Activated CD8-positive, alpha-beta memory T cell treated with anti-CD3 and anti-CD28 coated beads for 4 hours (primary cell): ENCODE measurements at places on chromosomes 1 and 21.

GRCh38 chr1:223259462-223259861 is 104.5 kb downstream of the SUSD4 start:
- DNase-seq, result no peak

DNA sequence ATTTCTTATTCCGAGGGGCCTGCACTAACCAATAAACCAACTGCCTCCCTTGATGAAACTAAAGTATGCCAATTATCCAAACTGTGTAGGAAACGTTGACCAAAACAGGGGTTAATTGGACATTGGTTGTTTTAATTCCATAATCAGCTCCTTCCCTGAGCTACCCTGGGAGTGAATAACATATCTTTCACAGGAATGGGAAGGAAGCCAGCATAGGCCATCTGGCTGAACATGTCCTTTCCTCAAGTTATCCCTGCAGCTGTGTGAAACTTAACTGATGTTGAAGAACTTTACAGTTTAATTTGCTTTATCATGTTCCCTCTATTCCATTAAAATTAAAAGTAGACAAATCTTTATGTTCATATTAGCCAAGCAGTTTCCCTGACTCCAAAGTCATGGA is 75.4 kb downstream of the NRIP1 start:
- DNase-seq, result no peak

- no peak for DNase-seq
Observed at GRCh38 chr1:234758851-234759250, 148.9 kb upstream of the IRF2BP2 start.

DNA sequence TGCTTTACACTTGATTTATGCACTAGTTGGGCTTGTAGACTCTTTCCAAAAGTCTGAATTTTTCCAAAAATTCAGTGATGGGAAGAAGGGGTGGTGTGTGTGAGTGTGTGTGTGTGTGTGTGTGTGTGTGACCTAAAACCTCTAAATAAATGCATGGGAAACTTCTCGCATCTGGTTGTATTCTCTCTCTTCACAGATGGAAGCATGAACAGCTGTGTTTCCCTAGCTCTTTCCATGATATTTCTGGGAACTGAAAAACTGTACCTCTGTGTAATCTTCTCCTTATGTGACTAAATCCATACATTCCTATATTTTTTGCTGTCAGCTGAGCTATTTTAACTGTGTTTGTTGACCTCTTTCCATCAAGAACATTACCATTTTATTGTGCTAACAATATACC is 26.2 kb upstream of the CYYR1 start:
- DNase-seq, result no peak

GRCh38 chr1:165342587-165342986 is 13.9 kb downstream of the LMX1A start:
- DNase-seq, result no peak

DNA sequence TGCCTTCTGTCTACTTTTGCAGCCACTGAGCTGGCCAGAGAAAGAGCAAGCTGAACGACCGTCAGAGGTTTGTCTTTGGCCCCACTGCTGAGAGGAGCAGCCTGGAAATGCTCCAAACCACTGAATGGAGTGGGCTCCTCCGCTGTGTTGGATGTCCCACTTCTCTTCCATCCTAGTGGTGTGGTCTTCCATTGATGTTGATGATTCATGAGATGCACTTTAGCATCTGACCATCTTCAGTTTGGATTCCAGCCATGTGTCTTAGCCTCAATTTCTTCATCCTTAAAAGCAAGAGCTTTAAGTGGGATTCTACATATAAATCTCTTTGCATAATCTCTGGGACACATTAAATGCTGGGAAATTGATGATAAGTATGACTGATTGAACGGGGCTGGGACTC is 276.9 kb downstream of the SIPA1L2 start:
- DNase-seq, result no peak

DNA sequence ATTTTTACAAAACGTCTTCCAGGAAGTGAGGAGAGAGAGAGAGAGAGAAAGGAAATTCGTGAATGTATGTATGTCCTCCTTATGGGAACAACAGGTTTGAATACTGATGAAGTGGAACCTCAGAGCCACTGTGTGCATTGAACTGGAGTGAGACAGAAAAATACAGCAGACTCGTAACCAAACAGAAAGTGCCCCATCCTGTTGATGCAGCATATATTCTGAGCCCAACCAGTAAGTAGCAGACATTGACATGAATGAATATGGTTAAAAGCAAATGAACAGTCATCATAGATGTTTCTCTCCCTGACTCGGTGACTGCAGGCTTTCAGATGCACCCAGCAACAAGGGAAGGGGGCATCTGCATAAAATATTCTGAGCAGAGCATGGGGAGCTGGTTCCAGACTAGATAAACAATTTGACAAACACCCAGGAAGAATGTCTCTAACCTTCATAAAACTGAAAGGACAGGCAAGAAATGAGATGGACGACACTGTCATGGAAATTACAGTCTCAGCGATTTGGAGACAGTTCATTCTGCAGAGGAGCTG is 471.0 kb upstream of the PBX1 start:
- DNase-seq, result no peak

DNA sequence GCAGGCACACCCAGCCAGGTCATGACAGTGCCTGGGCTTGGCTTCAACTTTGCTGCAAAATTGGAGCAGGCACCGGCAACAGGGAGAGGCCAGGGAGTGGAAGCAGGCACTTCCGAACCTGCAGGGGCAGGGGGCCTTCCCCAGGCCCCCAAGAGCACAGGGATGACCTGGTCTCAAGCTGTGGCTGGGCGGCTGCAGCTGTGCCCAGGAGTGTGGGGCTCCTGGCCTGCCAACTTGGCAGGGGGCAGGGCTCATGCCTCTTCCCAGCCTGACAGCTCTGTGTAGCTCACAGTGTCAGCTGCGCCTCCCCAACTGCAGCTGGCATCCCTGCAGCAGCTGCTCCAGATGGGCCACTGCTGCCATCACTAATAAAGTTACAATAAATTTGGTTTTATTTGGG is 51.5 kb upstream of the SCYL3 start:
- no peak for DNase-seq

GRCh38 chr1:216682752-216683151 is 40.5 kb downstream of the ESRRG start:
- DNase-seq, result no peak

GRCh38 chr1:146001709-146002108 is 5.3 kb upstream of the TXNIP start:
- no peak for DNase-seq

DNA sequence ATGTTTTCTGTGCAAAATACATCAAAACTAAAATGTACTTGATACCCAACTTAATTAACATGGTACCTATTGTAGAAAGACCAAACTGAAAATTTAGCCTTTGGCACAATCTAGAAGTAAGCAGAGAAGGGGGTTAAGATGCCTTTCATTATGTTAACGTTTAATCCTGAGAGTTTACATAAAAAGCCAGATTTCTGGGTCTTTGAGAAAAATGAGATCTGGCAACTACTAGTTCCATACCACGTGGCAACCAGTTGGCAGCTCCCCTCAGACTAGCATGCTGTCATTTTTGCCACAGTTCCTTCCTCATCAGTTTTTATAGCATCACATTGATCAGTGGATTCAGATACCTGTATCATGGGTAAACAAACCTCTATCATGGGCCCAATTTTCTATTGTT is 1.5 kb downstream of the RO60 start:
- DNase-seq, result no peak

DNA sequence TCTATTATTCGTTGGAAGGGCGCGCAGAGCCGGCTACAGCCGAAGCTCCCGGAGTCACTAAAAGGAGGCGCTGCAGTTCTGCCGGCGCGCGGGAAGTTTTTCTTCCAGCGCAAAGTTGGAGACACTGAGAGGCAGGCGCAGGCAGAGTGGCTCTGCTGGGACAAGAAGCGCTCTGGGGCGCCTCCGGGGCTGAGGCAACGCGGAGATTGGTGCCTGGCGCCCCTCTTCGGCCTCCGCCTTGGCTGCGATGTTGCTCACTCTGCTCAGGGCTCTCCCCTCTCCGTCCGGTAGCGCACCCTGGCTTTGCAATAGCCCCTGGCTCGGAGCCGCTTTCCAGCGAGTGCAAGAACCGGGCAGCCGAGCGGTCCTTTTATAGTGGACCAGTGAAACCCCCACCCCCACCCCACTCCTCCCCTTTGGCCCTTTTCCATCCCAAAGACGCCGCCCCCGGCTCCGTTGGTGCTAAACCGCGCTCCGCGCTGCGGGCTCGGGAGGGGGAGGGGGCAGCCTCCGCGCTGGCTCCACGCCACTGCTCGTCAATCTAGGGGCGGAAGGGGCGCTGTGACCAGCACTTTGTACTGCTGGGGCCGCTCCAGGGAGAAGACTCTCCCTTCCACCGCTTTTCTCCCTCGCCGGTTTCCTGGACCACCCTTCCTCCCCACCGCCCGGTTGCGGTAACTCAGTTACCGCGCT is at the start of gene ADAMTS1:
TSS of gene ADAMTS1 (minus strand) at position 344 of the 693 bp plus-strand sequence. CDS start 455 bp downstream, outside the sequence.
- no peak for DNase-seq

- no peak for DNase-seq
Observed at GRCh38 chr1:31691446-31691845, 12.4 kb downstream of the COL16A1 start.

DNA sequence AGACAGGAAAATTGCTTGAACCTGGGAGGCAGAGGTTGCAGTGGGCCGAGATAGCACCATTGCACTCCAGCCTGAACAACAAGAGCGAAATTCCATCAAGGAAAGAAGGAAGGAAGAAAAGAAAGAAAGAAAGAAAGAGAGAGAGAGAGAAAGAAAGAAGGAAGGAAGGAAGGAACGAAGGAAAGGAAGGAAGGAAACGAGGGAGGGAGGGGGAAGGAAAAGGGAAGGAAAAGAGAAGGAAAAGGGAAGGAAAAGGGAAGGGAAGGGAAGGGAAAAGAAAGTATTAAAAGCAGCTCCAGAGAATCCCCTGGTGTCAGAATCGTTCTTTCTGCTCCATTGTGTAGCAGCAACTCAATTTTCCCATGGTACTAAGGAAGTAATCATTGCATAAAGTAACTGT is 19.2 kb upstream of the ZSWIM5 start:
- no peak for DNase-seq

DNA sequence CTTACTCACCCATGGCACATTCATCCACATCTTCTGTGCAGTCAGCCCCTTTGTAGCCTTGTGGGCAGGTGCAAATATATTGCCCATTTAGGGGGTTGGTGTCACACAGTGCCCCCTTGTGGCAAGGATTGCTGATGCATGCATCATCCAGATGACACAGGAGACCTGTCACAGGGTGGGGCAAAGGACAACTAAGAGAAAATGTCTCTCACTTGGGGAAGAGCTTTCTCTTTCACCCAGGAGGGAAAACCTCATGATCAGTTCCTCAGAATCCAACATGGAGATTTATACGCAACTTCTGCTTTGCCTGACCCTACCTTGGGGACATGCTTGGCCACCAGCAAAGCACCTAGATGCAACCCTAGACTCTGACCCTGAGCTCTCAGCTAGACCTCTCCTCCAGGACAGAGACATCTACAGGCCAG is 71.8 kb upstream of the ADAM30 start:
- peak; percentile 58 for DNase-seq

GRCh38 chr1:107172450-107173170 is 31.8 kb downstream of the NTNG1 start:
- DNase-seq, result no peak

DNA sequence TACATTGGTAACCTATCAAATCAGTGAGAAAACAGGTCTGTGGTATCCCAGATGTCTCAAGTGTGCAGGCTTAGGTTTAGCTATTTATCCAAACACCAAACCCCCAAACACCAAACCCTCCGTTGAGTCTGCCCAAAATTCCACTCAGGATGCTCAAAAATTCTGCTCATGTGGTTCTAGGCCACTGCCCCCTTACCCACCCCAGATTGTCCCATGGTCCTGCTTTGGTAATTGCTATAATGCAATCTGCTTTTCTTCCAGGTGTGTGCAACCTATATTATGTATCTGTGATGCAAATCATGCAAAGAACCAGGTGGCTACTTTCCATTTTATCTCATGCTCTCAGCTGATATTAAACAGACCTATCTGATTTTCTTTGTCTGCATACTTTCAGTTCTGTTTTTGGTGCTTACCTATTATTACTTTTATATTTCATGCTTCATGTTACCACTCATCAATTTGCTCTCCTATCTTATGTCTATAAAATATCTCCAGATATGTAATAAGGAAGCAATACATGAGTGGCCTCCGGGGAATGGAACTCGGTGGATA is 123.7 kb downstream of the TOMM20 start:
- no peak for DNase-seq

DNA sequence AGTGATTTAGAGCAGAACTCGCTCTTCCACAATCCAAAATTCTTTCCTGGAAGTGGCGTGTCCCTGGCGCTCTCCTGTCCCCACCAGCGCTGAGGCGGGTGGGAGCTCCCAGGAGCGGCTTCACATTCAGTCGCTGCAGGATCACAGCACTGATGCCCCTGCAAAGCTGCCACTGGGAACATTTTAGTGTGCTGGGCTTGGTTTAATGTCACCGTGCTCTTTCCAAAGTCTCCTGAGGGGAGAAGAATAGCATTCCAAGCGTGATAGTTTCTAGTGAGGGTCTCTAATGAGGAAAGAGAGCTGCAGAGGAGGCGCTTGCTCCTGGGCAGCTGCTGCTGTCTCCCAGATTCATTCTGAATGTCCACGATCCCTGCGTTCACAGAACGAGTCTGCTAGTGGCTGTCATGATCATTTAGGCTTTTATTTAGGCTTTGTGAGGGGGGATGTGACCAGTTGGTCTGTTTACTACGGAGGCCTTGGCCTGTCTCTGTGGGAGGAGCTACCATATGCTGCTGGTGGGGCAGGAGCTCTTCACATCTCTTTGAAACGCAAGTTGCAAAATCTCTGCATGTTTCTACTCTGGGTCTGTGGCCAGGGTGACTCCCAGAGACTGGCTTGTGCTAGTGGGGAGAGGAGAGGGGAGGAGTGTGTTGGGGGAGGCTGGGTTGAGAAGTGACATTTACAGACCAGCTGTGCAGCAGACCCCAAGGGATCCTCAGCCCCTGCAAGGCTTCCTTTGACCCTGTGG is 23.4 kb downstream of the OLFML3 start:
- no peak for DNase-seq

GRCh38 chr1:19165501-19165900 is 44.6 kb downstream of the UBR4 start:
- DNase-seq, result no peak

DNA sequence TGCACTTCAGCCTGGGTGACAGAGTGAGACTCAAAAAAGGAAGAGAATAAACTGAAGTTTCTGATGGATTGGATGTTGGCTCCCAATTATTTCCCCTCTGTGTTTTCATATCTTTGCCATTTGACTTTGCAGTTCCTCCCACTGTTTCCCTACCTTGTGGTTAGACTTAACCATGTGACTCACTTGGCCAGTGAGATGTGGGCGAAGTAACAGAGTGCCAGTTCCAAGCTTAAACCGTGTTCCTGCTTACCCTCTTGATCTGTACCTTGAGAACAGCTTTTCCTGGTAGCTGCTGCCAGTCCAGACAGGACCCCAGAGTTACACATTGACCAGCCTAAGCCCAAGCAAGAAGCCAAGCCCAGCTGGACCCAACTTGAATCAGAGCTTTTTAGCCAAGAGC is 323.4 kb downstream of the LTN1 start:
- no peak for DNase-seq

DNA sequence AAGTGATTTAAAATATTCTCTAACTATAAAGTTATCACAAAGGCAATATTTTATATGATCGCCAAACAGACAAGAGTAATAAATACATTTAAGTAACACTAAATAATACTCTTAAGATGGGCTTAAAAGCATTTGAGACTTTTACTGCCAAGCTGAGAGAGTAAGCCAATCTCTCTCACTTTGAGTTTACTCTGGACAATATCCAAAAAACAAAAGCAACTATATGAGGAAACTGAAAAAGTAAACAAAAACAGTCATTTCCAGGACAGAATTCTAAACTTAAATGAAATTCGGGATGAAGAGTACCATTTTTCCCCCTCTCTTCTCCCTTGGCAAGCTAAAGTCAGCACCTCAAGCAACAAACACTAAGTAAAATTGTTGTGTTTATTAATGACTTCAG is 173.2 kb downstream of the COP1 start:
- no peak for DNase-seq
